ENCODE measurements at places on chromosomes 1 and 21.

DNA sequence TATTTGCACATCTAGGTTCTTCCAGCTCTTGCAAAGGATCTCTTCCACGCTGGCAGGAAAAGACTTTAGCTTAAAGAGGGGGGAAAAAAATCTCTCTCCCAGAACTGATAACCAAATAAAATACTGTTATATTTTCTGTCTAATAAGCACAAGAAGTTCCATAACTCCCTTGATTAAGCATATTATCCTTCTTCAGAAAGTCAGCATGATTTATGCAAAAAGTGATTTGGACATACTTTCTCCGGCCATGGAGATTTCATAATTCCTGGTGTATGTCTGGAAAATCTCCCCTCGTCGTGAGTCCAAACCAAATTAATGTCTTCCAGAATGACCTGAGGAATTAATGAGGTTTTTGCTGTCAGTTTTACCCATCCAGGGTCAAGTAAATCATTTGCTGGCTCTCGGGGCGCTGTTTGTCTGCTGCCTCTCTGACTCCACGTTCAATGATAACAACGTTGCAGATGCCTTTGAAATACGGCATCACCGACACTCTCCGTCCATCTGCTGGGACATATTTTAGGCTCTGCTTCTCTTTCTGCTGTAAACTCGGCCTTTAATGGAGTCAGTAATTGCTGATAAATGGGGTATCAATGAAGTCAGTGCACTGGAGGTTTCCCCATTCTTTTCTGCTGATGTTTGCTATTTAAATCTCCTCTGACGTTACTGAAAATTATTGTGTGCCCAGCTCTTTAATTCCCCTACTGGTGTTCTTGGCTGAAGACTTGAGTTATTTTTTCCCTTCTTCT lies 112.9 kb downstream of the HLX start:
- DNase-seq, result no peak

DNA sequence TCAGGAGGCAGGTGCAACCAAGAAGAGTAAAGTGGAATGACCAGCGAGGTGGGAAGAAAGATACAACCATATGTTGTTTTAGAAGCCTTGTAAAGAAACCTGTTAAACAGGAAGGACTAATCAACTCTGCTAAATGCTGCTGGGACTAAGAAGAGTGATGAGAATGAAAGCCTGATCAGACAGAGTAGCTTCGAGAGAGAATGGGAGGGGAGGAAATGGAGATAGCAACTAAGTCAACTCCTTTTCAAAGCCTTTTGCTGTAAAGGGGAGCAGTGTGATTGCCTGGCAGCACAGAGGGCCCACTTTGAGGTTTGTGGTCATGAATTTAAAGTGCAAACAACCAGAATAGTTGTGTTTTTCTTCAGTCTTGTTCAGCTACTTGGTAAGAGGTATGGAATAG lies 31.4 kb downstream of the SLC30A7 start:
- no peak for DNase-seq

GRCh38 chr1:24745711-24746413 lies 615 bp downstream of the CLIC4 start:
- peak; percentile 45 for DNase-seq

- DNase-seq, result no peak
Observed at GRCh38 chr1:184219414-184219813, 167.4 kb upstream of the C1orf21 start.

DNA sequence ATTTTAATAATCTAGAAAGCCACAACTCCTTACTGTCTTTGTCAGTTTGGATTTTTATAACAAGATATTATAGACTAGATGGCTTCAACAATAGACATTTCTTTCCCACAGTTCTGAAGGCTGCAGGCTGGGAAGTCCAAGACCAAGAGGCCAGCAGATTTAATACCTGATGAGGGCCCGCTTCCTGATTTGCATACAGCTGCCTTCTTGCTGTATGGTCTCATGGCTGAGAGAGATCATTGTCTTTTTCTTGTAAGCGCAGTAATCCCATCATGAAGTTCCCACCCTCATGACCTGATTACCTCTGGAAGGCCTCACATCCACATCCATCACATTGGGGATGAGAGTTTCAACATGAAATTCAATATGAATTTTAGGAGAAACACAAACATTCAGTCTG lies 9.8 kb downstream of the RPS6KC1 start:
- DNase-seq, result no peak

DNA sequence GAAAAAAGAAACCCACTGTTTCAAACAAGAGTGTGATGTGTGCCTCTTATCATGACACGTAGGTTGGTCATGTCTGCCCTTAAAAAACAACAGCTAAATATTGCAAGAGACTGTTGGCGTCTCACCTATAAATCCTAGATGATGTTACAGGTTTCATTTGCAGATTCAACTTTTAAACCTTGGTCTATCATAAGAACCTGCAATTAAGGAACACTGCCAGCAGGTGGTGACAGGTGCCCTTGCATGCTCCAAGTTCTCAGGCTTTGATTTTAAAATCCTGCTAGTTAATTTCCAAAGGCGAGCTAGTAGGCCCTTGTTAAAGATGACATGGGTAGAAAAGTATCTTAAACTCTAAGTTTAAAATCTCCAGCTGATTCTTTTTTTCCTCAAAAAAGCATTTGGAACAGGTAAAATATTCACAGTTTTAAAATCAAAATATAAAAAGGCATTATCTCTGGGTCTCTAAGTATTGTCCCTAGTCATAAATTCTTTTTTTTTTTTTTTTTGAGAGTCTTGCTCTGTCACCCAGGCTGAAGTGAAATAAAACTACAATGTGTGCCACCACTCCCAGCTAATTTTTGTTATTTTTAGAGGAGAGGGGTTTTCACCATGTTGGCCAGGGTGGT lies 39.1 kb downstream of the CLSTN1 start:
- DNase-seq, result no peak

- DNase-seq, result no peak
Observed at GRCh38 chr1:13826009-13826408, 126.0 kb downstream of the PRDM2 start.

GRCh38 chr1:17842686-17843085 lies 87.6 kb downstream of the ACTL8 start:
- DNase-seq, result no peak

DNA sequence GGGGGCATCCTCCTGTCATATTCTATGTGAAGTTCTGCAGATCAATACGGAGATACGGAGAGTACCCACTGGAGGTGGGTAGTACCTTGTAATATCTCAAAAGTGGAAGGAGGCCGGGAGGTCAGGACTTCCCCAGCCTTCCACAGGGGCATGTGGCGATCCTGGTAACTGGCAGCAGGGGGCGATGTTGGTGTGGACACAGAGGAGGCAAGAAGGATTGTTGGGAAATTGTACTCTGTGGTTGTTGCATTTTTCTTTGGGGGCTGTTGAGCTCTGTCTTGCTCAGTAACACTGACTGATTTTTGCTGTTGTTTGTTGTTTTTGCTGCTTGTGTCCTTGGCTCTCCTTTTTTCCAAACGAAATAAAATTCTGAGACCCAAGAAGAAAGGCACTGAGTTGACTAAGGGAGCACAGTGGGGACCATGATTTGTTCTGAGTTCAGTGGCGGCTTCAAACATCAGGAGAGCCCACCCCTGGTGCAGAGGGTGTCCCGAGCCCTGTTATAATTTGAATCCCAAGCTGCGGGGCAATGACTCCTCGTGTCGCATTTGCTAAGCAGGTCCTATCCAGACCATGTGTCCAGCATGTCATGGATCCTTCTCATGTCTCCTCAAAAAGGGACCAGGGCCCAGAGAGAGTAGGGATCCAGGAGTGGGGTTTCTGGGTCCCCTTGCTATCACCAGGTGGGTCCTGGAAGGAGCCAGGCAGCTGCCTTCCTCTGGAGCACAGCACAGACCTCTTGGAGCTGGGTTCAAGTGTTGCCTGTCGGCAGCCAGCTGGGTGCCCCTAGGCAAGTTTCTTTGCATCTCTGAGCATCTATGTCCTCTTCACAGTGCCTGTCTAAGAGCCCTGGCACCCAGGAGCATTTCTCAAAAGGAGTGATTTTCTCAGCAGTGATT lies 22.8 kb downstream of the LHX4 start:
- DNase-seq, result no peak

DNA sequence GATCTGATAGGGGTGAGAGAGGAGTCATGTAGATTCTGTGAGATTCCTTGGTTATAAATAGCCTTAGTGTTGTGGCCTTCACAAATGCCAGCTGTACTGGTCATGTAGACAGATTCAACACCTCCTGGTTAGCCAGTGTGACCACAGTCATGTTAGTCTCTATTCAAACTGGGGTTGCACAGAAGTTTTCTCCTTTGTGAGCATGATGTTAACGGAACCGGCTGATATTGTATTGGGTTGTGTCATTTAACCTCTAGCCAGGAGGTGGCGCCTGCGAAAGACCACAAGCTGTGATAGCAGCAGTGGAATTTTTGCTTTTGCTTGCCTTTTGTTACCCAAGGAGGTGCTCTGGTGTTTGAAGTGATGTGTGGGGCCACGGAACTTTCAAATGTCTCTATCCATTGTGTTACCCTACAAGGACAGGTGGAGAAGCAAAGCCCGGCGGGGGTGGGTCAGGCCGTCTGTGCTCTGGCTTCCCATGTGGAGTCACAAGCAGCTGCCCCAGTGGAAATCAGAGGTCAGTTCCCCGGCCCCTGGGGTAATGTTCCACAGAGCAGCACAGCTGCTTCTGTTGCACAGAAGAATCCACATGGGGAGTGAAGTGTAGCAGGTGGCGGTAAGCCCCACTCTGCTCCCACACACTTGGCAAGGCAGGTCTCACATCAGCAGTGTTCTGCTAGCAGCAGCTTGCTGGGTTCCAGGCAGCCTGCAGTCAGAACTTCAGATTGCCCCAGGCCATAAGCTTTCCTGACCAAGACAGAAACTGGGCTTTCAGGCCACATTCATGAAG lies 112.6 kb downstream of the ADAMTS1 start:
- DNase-seq, result no peak

DNA sequence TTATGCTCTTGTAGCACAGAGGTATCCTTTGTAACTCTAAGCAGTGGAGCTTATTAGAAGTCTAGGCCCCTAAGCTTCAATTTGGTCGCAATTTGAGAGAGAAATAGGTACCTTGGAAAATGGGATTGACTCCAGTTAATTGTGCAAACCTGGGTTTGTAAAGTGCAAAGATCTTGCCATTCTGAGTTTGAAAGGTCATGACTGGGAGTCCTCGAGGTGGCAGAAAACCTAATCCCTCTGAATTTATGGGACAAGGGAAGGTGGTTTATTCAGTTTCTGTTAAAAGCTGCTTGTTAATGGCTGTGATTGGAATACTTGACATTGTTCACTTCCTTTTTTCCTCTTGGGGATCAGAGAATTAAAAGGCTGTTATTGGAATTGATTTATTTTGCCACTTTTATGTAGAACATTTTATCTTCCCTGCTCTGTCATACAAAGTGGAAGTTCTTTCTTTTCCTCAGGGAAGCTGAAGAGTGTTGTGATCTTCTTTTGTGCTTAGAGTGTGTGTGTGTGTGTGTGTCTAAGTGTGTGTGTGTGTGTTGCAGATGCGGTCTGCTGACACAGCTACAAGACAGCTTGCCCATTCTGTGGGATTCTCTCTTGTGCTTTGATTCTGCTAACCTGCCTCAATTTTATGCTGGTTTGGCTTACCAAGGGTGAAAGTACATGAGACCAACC lies 144.5 kb downstream of the SPATA46 start:
- no peak for DNase-seq

DNA sequence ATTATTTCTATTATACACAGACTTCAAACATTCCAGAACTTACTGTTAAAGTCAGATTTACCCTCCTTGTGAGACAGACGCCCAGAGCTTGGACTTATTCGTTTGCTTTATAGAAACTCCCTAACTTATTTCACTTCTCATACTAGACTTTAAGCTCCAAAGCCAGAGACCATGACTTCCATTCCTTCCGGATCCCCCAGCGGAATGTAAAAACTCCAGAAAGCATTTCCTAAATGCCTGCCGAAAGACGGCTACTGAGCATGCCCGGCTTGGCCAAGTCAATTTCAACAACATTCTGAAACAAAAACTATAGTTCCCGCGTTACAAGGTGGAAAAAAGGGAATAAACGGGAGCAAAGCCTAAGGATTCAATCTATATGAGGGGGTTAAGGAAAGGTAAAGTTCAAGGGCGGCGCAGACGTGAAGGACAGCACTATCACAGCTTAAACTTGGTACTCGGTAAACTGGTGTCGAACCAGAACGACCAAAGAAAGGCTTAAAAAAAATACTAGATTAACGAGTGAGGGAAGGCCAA lies 1.1 kb downstream of the USP48 start:
- no peak for DNase-seq

GRCh38 chr1:40696294-40696693 lies 4.8 kb downstream of the NFYC start:
- DNase-seq, result no peak

DNA sequence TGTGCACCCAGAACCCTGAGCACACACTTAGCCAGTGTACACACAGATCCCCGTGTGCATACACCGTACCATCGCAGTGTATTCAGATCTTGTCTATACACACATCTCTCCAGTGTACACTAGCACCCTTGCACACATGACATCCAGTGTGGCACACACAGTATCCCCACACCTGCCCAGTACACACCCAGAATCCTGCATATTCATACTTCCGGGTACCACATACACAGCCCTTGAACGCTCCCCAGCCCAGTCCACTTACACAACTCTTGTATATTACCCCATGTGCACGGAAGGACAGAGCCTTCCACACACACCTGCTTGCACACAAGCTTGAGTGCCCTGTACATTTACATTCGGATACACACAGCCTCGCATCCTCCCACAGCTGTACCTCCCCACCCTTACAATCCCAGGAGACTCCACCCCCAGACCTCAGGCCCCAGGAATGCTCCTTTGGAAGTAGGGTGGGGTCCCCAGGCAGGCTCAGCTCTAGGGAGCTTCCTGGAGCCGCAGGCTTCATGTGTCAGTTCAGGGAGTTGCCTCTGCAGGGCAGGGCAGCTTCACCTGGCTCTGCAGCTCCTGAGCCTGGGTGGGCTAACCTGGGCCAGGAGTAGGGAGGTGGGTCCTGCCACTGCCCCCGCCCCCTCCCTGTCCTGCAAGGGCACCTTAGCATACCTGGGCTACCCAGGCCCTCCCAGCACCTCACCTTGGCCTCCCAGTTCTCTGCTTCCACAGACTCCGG lies 46.2 kb downstream of the AHDC1 start:
- no peak for DNase-seq

- no peak for DNase-seq
Observed at GRCh38 chr1:205809469-205809868, 3.5 kb downstream of the SLC41A1 start.

GRCh38 chr1:31013187-31013864 lies 52.2 kb downstream of the PUM1 start:
- no peak for DNase-seq

GRCh38 chr1:61585714-61586113 lies 139.2 kb downstream of the TM2D1 start:
- DNase-seq, result no peak

- no peak for DNase-seq
Observed at GRCh38 chr1:236058141-236058934, 6.6 kb downstream of the NID1 start.

GRCh38 chr1:114545796-114546195 lies 34.8 kb upstream of the TRIM33 start:
- no peak for DNase-seq

DNA sequence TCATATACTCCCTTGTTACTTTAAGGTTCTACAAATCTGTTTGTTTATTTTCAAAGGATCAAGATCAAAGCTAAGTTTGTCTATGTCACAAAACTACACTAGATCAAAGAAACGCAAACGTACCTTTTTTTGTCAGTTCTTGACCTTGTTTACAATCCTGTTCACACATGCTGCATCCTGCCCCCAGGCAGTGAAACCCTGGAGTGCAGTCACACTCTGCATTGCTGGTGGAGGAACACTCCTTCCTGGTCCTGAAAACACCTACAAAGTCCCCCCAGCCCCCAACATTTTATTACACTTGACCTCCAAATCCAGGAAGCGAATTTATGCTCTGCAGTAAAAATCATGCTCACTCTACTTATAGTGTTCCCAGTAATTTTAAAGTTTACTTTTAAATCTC lies 2.6 kb downstream of the TNFRSF9 start:
- DNase-seq, result no peak

GRCh38 chr1:4734791-4735190 lies 80.4 kb downstream of the AJAP1 start:
- no peak for DNase-seq
